ENCODE measurements at places on chromosomes 2 and 18.

DNA sequence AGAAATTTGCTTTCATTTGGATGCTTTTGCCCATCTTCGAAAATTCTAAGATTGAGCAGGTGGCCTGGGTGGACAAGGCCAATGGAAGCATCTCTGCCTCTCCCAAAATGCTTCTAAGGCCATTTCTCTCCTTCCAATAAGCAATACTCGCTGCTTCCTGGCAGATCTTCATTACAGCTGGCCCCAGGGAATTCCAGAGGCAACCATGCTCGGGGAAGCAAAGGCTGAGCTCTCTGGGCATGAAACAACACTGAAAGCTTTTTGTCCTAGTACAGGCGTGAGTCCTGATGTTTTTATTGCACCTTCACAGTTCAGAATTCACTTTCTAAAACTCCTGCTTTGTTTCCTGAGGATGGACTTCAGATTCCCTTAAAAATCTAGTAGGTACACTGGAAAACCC lies 11.8 kb upstream of the NEDD4L start:
- DNase-seq = no peak

- no peak for DNase-seq
These were observed 23.7 kb downstream of the METTL4 start for GRCh38 chr18:2547477-2548087.

DNA sequence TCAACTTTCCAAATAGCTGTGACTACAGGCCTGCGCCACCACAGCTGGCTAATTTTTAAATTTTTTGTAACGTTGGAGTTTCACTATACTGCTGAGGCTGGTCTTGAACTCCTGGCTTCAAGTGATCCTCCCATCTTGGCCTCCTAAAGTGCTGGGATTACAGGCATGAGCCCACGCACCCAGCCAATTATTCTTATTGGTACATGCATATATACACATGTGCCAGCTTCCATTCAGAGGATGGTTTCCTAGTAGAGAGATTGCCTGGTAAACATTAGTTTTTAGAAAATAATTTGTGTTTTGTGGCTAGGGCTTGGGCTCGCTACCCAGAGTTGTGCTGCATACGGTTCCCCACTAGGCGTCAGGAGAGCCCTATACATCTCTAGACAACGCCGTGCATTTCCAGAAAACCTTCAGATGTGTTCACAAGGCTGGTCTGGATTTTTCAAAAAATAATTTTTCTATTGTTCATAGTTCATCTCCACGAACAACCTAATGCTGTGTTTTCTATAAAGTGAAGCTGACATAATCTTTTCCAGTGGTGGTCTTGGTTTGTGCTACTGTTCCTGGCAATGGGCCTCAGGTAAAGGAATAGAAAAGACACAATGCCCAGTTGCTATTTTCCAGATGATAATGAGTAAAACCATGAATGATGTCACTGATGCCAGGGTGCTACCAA lies 14.6 kb upstream of the AFG3L2 start:
- no peak for DNase-seq

DNA sequence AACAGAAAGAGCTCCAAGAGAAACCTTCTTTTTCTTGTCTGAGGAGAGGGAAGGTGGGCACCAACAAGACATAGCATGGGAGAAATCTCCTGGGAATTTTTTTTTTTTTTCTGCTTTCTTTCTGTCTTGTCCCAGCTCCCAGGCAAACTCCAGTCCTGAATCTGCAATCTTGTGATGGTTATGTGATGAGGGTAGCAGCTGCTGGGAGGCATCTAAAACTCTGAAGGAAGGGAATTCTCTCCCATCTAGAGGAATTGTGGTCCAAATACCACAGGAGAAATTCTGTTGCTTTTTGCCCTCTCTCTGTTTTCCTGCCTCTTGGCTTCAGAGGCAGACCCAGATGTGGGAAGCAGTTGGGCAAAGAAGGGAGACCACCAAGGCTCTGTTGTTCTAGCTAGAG lies 16.7 kb downstream of the SCRN3 start:
- no peak for DNase-seq

GRCh38 chr18:74778191-74778847 lies 180.6 kb downstream of the ZNF407 start:
- DNase-seq = no peak

DNA sequence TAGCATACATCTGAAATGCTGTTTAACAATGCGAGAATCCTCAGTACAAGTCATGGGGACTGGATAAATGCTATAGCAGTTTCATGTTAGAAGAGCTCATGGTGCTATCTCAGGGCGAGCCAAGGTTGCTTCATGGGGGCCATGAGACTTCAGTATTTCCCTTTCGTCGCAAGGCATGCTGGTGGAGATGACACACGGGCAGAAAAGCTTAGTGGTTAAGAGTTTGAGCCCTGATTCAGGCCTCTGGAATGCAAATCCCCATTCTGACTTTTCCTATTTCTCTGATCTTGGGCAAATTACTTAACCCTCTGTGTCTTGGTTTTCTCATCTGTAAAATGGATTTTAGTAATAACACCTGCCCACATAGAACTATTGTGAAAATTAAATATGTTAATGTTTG lies 57.4 kb upstream of the EPHA4 start:
- no peak for DNase-seq

DNA sequence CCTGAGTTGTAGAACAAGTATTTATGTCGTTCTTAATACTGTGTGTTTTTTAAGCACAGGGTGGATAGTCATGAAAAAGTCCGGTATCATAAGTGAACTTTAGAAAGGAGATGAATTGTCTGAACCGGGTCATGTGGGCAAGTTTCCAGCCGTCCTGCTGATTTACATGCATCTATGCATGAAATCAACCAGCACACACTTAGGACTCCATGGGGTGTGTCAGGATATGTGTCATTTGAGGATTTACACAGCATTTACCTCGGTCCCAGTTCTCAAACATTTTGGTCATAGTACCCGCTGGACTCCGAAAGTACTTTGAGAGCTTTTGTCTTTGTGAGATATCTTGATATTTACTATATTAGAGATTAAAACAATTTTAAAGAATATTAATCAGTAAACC lies 47.5 kb upstream of the TWSG1 start:
- no peak for DNase-seq

- no peak for DNase-seq
These were observed 6.6 kb downstream of the GALNT5 start for GRCh38 chr2:157264099-157264498.

- no peak for DNase-seq
These were observed 228.1 kb upstream of the PXDN start for GRCh38 chr2:1972422-1972821.

- DNase-seq = no peak
These were observed 3.5 kb downstream of the TMEM127 start for GRCh38 chr2:96262306-96262705.

- no peak for DNase-seq
These were observed 142.1 kb downstream of the CABLES1 start for GRCh38 chr18:23277399-23277798.

GRCh38 chr2:212912445-212913103 lies 238.8 kb downstream of the IKZF2 start:
- no peak for DNase-seq

DNA sequence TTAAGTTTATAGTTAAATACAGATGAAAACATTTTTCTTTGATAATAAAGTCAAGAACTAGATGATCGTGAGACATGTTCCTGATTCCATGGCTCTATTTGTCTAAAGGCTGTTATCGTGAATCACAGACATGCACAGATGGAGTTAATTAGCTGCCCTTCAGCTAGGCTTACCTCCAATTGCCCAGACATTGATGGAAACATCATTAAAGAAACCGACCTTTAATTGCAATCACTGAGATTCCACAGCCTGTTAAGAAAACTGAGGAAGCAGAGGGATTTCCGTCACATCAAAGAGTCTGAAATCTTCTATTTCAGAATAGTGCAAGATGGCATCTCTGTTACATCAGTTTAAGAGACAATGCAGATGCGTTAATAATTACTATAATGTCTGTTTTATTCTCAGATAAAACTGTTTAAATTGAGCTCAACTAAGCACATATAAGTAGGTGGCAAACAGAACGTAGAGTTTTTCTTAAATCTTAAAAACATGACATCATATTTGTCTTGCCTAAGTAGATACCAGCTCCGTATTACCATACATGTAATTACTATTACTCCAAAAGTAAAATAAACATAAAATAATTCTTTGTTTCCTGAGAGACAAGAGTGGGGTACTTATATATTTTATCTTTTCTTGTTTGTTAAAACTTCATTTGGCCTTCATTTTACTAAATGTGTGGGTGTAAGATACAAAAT lies 23.9 kb upstream of the CRACDL start:
- no peak for DNase-seq

GRCh38 chr2:221851531-221852045 lies 279.5 kb upstream of the EPHA4 start:
- no peak for DNase-seq

DNA sequence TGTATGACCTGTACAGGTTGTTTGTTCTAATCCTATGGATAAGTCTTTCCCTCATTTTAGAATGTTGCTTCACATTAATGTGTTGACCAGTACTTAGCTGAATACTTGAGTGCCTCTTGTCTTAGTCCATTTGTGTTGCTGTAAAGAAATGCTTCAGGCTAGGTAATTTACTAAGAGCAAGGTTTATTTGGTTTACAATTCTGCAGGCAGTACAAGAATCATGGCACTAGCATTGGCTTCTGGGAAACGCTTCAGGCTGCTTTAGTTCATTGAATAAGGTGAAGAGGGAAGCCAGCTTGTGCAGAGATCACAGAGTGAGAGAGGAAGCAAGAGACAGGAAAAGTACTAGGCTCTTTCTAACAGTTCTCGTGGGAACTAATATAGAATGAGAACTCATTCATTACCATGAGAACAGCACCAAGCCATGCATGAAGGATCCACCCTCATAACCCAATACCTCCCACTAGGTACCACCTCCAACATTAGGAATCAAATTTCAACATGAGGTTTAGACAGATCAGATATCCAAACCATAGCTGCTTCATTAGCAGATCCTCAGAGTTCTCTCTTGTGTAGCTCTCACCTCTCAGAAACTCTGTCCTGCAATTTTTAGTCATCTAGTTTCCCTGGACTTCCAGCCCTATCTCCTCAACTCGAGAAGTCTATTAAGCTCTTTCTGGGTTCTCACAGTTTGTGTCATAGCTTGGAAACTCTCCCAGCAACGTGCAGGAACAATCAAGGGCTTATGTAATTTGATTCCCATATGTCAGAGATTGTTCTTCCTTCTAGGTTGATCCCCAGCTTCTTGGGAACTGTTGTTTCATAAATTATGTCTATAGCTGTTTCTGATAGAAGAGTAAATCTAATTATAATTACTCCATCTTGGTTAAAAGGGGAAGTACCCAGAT lies 2082.3 kb upstream of the CELF4 start:
- DNase-seq = no peak

DNA sequence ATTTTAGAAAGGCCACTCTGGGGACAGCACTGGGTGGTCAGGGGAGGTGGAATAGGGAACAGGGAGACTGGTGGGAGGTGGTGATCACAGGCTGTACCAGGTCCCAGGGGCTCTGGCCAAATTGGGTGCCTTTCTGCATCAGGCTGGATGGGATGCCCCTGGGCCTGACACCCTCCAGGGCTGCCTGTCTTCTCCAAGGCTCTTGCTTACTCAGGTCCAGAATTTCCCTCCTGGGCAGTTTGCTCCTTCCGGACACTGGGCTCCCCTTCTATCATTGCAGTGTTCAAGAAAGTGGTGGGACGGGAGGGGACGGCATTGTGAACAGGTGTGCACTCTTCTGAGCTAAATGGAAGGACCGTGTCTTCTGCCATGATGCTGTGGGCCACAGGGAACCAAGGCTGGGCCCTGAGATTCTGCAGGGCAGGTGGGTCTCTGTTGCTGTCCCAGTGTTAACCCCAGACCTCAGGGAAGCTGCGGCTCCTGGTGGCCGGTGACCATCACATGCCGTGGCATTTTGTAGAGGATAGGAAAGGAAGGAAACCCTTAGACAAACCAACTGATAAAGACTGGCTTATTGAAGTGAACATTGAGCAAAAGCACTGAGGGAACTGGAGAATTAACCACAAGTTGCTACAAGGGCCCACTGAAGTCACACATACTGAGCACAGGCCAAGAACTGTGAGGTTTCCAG lies 93.7 kb upstream of the HS6ST1 start:
- DNase-seq = no peak

DNA sequence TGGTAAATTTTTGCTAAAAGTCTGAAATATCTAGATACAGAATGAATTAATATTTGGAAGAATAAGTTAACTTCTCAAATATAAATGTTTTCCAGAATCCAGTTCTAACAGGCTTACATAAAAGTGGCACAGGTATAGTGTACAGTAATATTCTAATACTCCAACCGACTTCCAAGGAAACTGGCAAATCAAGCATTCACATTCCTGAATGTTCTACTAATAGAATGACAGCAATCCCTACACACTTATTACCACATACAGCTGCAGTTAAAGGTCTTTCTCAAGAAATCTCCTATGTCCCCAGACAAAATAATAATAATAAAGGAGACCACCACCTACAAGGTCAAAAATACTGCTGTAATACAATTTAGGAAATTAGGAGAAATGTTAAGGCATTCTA lies 31.9 kb downstream of the TMEM131 start:
- no peak for DNase-seq

GRCh38 chr18:8706791-8707555 lies 1.6 kb downstream of the MTCL1 start:
- DNase-seq = no peak

GRCh38 chr2:68968221-68968620 lies 6.2 kb upstream of the GKN1 start:
- no peak for DNase-seq

DNA sequence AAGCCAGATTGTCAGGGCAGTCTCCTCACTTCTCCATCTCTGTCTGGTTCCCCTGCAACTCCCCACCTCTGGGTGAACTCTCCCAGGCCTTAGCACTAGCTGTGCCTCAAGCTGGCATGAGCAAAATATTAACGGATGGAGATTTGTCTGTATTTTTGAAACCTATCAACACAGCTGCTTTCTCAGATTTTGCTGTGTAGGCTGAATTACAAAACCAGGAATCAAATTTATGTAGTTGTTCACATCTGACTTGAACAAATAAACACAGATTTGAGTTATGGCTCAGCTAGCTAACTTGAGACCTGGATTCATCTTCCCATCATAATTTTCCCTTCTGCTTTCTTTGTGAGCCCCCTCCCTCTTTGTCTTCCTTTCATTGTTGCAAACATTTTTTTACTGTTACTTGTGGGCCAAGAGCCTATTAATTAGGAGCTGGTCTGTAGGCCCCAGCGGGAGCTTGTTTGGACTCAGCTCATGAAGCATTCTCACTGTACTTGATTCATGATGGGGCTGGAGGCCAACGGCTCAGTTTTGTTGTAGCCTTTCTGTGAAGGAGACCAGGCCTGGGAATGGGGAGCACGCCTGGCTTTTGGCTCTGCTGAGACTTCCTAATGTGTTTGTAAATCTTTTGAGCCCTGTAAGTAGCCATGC lies 164.1 kb upstream of the GATA6 start:
- no peak for DNase-seq

- DNase-seq = no peak
These were observed 31.8 kb downstream of the STRADB start for GRCh38 chr2:201483342-201483741.

All from GOT3 (cell line).